A549 treated with GW870086 at 1 μM for 4 hours (cell line): ENCODE measurements at places on chromosomes 5 and 9. TPM values are rescaled to one million over a fixed set of nuclear protein-coding genes. Genes with fewer than 3 reads are reported as not detected.

Gene PCDHB14
- total RNA-seq: 0.02 to 0.13 TPM (median 0.07 TPM) in 5 replicates

Gene IRX4
- 0.25 to 0.53 TPM (median 0.45 TPM) in 5 replicates for total RNA-seq

Gene KLF4
- 22.5 to 26.0 TPM (median 25.3 TPM) in 5 replicates for total RNA-seq

Gene GARIN3
- not detected in 5 replicates for total RNA-seq

Gene TPPP
- total RNA-seq: 4.6 to 6.9 TPM (median 5.6 TPM) in 5 replicates

Gene PRR16
- total RNA-seq: 0.12 TPM in 1 of 5 replicates, not detected in the others

Gene TBC1D9B
- 52.3 to 68.8 TPM (median 65.7 TPM) in 5 replicates for total RNA-seq

Gene S100Z
- not detected in 5 replicates for total RNA-seq

Gene F2RL1
- 220 to 283 TPM (median 272 TPM) in 5 replicates for total RNA-seq

Gene ANKRD55
- total RNA-seq: 0.07 TPM in 1 of 5 replicates, not detected in the others

Gene CERCAM
- 32.5 to 38.6 TPM (median 34.2 TPM) in 5 replicates for total RNA-seq

Gene SYK
- total RNA-seq: 0.22 to 0.54 TPM (median 0.28 TPM) in 3 of 5 replicates, not detected in the others

Gene EGFL7
- total RNA-seq: 36.2 to 58.7 TPM (median 55.2 TPM) in 5 replicates

Gene PCDHA1
- total RNA-seq: 0.09 to 0.18 TPM (median 0.15 TPM) in 5 replicates

Gene LHFPL2
- total RNA-seq: 57.6 to 79.3 TPM (median 77.9 TPM) in 5 replicates

Gene DMRT3
- not detected in 5 replicates for total RNA-seq

Gene INSYN2B
- 0.37 to 0.71 TPM (median 0.39 TPM) in 5 replicates for total RNA-seq

Gene TMEM215
- total RNA-seq: 0.03 TPM in 2 of 5 replicates, not detected in the others

Gene NFIB
- 6.7 to 11.5 TPM (median 9.8 TPM) in 5 replicates for total RNA-seq

Gene HTR4
- not detected in 5 replicates for total RNA-seq

Gene GRIN3A
- not detected in 5 replicates for total RNA-seq

Gene C5orf34
- total RNA-seq: 4.0 to 4.9 TPM (median 4.5 TPM) in 5 replicates

Gene ARID3C
- 0.15 to 0.41 TPM (median 0.21 TPM) in 4 of 5 replicates, not detected in the other for total RNA-seq

Gene HAVCR2
- 0.22 to 0.39 TPM (median 0.30 TPM) in 5 replicates for total RNA-seq

Gene MEGF10
- total RNA-seq: not detected in 5 replicates

Gene CSF1R
- 0.15 to 0.37 TPM (median 0.28 TPM) in 5 replicates for total RNA-seq

Gene LCP2
- total RNA-seq: 0.08 TPM in 1 of 5 replicates, not detected in the others

Gene FBN2
- total RNA-seq: 12.1 to 22.0 TPM (median 18.9 TPM) in 5 replicates

Gene TYRP1
- not detected in 5 replicates for total RNA-seq

Gene MSMP
- 0.32 TPM in 1 of 5 replicates, not detected in the others for total RNA-seq

Gene LCN15
- total RNA-seq: not detected in 5 replicates
